ENCODE measurements at places on chromosomes 5 and 9.

DNA sequence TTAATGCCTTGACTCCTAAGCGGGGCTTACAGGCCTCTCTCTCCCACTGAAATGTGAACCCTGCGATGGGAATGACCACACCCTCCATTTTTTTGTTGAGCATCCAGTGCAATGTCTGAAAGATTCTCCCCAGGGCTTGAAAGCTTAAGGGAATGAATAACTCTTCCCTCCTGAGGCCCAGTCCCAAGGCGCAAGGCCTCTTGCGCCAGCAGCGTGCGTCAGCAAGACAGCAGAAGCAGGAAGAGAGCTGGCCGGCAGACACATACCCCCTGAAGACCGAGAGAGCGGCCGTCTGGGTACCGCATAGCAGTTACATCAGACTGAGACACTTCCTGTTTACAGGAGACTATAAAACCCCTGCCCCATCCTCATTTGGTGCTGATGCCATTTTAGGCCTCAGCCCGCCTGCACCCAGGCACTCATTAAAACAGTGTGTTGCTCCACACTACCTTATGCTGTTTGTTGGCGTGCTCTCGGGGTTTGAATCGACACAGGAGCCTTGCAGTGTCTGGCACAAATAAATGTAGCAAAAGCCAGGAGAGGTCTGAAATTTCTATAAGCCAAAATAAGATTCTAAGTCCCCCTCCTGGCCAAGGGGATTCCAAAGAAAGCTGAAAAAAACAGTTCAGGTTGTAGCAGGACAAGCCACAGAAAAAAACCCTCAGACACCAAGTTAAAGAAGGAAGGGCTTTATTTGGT, 62.3 kb downstream of the GDNF start:
- no peak for DNase-seq

- DNase-seq = no peak
These were observed 79.0 kb downstream of the GDA start for GRCh38 chr9:72228282-72228681.

- no peak for DNase-seq
These were observed 2.5 kb downstream of the FAM163B start for GRCh38 chr9:133606708-133607025.

DNA sequence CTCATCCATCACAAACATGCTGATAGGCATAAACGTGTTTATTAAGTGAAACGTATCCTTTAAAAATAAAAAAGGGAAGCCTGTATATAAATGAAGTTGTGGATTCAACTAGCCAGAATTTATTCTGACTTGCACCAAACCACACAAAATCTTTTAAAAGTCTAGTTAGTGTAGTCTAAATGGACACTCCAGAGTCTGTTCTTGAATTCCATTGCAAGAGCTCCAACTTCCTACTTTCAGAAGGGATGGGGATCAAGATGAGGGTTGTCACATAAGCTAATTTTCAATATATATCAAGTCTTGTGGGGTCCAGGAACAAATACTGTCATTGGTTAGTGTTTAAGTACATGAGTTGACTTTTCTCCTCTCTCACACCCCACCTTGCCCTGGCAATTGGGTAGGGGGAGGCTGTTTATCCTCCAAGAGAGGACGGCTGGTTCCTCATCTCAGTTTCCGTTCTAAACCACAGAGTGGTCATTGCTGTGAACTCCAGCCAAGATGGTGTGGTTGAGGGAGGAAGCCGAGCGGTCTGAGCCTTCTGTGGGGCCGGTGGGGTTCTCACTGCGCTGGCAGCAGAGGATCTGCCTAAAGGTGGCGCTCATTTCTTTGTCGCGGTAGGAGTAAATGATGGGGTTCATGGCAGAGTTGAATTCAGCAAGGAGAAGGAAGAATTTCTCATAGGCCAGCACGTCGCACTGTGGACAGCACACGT, 163.2 kb downstream of the LPAR1 start:
- DNase-seq = no peak

GRCh38 chr9:126112135-126112720, 214.4 kb upstream of the MVB12B start:
- no peak for DNase-seq

GRCh38 chr5:172491481-172491880, 37.2 kb upstream of the SH3PXD2B start:
- no peak for DNase-seq

- no peak for DNase-seq
These were observed 52.7 kb upstream of the LARP1 start for GRCh38 chr5:154702477-154702876.

GRCh38 chr5:43268188-43268820, 44.9 kb downstream of the HMGCS1 start:
- DNase-seq = no peak

DNA sequence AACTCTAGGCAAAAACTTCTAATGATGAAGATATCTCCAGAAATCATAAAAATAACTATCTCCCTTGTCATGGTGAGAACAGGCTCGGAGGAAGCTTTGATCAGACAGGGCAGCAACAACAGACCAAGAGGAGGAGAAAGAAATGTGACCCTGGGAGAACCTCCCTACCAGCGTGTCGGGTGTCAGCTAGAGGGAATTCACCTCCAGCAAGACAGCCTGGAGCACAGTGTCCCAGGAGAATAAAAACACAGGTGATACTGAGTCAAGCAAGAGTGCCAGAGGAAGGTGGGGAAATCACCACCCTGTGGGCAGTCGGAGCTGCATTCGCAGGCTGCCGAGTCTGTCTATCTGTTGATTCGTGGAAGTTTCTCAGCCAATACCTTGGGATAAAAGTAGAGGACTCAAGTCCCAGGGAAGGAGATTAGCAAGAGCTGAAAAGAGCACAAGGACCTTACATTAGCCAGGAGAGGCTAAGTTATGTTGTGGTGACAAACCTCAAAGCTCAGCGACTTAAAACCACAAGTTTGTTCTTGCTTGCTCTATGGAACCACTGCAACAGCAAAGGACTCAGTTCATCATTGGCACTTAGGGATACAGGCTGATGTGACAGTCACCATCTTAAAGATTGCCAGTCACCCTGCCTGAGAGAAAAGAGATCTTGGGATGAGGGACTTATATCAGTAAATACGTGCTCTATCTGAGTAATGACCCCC, 598.3 kb downstream of the CCDC171 start:
- DNase-seq = no peak

DNA sequence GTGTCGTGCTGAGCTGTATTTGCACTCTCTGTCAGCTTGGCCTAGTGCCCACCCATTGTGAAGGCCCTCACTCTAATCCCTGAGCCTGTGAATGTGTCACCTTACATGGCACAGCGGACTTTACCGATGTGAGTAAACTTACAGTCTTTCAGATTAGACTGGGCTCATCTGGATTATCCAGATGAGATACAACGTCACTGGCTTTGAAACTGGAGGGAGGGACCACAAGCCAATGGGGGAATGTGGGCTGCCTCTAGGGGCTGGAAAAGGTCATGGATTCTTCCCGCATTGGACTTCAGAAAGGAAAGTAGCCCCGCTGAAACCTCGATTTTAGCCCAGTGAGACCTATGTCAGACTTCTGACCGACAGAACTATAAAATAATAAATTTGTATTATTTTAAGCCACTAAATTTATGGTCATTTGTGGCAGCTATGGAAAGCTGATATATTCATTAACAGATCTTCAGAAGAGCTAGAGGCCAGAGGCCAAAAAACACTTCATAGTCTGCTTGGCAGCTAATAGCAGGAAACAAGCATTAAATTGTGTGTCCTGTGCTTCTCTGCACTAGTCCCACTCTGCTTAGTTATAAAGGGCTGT, 139.0 kb upstream of the GAS1 start:
- DNase-seq = no peak

GRCh38 chr5:166781737-166782136, 1509.7 kb upstream of the WWC1 start:
- no peak for DNase-seq

DNA sequence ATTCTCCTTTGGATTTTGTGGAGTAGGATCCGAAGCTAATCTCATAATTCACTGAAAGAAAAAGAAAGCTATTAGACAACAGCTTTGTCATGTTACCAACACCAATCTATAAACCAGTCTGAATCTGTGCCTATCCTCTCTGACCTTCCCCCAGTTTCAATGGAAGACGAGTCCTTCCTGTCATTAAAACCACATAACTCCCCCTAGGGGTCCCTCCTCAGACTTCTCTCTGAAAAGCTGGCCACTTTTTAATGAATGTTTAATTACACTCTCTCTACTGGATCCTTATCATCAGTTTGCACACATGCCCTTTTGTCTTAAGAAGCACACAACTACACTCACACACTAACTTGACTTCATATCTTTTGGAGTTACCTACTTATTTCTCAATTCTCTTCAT, 98.0 kb upstream of the TSLP start:
- no peak for DNase-seq

DNA sequence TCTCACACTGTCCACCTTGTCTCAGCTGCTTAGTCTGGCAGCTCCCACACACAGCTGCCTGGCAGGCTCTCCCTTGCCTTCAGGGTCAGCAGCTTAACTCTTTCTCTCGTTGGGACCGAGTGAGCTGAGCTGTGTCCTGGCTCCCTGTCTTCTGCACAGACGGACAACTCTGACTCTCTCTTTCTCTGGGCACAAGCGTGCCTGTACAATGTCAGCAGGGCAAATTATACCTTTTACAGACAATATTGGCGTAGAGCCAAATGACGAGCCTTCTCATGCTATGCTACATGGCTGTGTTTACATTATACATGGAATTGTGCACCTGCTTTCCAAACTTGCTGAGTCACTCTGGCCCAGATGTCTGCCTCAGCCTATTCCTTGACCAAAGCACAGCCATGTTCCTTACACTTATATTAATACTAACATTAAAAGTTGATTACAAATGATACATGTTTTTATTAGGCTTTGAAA, 188.6 kb downstream of the CYLC2 start:
- DNase-seq = no peak

GRCh38 chr5:146024034-146024433, 81.3 kb downstream of the PLAC8L1 start:
- DNase-seq = no peak

DNA sequence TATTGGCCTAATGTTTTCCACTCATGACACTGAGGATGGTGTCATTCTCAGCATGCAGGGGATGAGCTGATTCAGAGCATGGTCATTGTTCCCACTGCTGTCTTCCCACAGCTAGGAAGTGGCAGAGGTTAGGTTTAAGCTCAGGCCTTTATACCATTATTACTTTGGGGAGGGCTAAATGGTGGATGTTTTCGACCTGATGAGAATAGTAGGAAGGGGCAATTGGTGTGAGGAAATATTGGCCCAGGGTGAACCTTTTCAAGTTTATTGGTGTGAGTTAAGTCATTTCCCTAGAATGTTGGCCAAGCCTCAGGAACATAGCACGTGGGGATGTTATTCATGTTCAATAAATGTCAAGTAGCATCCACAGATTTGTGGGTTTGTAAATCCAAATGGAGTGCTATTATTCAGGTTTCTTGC, 59.6 kb downstream of the ARHGAP26 start:
- DNase-seq = no peak

DNA sequence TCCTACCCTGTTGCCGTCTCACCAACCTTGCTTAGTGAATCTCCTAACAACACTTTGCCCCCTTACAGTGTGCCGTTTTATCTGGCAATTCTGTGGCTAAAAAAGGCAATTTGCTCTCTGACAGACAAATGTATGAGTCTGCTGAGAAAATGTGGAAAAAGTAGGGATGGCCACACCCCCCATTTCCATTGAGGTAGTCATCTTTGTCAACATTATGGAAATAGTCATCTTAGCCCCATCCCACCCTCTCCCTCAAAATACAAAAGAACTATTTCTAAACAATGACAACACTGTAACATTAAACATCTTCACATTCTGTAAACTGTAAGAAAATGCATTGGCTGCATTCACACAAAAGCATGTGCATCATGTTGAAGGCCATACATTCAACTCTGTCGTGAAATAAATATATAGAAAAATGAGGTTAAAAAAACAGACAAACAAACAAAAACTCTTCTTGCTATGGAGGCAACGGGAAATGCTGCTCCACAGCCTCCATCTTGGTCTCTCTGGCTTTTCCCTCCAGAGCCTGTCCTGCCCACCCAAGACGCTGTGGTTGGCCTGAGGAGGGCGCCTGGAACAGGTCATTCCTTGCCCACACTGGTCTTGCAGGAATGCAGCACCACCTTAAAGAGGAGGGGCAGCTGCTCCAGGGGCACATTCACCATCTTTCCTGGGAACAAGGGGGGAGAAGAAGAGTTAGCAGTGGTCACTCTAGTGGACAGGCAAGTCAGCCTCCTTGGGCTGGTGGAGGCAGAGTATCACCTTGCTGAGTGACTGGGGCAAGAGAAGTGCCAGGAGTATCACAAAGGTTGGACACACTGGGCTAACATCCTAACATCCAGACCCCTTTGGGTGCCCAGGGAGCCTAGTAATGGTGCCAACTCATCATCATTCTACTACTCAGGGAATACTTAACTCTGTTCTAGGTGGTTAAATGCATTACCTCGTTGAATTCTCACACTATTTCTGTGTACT, 15.2 kb upstream of the NR5A1 start:
- no peak for DNase-seq

DNA sequence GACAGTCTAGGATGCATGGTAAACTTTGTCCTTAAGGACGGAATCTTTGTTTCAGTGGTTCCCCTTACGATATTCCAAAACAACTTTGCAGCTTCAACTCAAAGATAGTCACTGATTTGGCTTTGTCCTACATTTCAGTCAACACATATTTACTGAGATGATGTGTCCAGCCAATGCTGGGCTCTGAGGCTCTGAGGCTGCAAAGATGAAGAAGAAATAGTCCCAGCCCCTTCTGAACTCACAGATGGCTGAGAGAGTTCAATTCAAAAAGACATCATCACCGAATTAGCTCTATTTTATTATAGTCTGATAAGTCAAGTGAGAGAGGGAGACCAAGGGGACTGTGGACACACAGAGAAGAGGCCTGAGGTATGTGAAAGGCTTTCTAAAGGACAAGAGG, 544.0 kb downstream of the ACTL7B start:
- no peak for DNase-seq

GRCh38 chr5:127951791-127952190, 131.8 kb upstream of the SLC12A2 start:
- DNase-seq = no peak

DNA sequence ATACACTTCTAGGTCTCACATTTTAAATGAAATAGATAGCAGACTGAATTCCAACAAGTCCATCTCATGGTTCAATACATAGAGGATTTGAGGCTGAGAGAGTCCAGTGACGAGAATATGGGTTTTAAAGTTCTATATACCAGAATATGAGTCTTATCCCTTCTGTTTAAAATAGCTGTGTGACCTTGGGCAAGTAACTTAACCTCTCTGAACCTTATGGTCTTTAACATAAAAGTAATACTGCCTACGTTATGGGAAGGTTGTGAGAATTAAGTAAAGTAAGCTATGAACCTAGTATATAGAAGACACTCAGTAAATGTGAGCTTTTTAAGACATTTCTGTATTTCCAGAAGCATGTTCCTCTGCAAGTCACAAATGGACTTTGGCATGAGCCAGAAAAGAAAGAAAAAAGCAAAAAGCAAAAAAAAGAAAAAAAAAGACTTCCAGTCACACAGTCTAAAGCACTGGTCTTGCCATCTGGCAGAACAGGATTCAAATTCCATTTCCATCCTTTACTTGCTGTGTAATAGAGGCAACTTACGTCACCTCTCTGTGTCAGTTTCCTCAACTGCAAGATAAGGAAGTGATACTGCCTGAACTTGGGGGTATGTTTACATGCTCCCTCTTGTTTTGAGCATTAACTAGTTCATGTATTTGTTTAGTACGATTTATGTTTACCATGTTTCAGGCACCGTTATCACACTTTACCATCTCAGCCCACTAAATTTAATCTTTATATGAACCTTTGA, 248.2 kb downstream of the TRIM32 start:
- DNase-seq = no peak

Data from stimulated activated CD8-positive, alpha-beta memory T cell treated with anti-CD3 and anti-CD28 coated beads, Interleukin-2, amount 100 ng/mL, for 48 hours (primary cell).